NCI-H2081 treated with DMSO at 0.1 percent for 48 hours (cell line): ENCODE measurements at places on chromosomes 7 and 10.
A peak's percentile ranks its signal among the peaks of the same experiment; 100 is the strongest.

DNA sequence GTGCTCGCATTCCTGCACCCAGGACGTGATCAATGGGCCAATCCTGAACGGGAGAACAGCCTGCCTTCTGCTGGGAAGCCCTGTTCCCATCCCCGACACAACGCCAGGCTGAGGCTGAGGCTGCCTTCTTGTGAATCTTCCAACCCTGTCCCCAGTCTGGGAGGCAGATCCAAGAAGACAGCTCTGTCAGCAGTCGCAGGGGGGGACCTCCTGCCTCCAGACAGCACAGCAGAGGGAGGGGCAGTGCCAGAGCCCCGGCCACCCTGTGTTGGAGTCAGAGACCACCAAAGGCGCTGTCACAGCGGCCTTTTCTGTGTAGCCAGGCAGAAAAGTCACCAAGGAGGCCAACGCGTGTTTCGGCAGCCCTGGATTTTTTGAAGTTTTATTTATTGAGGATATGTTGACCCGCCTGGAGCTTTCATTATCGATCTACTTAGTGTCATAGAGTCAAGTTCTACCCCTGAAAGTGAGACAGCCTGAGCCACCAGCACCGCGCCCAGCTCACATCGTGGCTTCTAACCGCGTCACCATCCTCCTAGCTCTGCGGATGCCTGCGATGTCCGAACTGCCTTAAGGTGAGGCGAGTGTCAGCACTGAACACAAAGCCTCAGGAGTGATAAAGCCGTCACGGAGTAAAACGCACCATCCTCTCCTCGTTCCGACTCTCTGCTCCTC lies 86.1 kb downstream of the PTPRN2 start:
- no peak for DNase-seq

- DNase-seq = no peak
These were observed 718.9 kb downstream of the CCSER2 start for GRCh38 chr10:85047170-85047834.

DNA sequence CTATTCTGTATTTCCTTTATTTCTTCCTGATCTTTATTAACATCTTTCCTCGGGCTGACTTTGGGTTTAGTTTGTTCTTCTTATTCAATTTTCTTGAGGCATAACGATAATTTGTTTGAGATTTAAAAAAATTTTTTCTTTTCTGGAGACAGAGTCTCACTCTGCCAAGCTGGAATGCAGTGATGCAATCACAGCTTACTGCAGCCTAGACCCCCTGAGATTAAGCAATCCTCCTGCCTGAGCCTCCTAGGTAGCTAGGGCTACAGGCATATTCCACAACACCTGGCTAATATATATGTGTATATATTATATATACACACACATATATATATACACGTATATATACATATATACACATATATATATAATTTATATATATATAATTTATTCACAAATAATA lies 540.2 kb downstream of the NXPH1 start:
- no peak for DNase-seq

DNA sequence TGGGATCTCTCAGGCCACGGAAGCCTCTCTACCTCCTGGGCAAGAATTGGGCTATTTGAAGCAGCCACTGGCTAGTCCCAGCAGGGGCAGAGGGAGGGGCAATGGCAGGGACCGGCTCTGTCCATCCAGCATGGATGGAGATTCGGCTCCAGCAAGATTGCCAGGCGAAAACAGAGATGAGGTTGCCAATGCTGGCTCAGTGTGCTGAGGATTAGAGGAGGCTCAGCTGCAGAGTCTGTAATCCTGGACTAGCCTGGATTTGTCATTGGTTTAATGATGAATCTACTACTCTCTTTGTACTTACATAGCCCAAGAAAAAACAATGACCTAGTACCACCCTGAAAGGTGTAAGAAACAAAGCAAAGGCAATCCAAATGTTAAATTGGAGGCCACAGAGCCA lies 112.2 kb upstream of the PDCD4 start:
- no peak for DNase-seq

- no peak for DNase-seq
These were observed 66.9 kb upstream of the ZNF746 start for GRCh38 chr7:149564340-149565095.

- DNase-seq = no peak
These were observed 527.2 kb downstream of the GATA3 start for GRCh38 chr10:8581521-8582225.

DNA sequence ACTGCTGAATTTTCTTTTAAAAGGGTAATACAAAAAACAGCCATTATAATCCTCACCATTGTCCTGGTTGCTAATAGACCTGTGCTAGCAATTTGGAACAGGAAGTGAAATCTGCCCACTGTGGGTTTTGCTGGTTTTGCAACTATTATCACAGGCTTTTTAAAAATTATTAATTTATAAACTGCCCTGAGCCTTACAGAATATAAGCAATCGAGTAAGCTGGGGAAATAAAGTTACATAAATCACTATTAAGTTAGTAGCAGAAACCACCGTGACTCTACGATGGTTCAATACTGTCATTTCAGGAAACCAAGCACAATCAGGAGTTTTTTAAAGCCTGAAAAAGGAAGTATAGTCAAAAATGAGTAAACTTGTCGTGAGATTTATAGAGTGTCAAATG lies 62.3 kb downstream of the TMEM26 start:
- DNase-seq = no peak

- DNase-seq = no peak
These were observed 1.9 kb downstream of the FOXK1 start for GRCh38 chr7:4683884-4684565.

DNA sequence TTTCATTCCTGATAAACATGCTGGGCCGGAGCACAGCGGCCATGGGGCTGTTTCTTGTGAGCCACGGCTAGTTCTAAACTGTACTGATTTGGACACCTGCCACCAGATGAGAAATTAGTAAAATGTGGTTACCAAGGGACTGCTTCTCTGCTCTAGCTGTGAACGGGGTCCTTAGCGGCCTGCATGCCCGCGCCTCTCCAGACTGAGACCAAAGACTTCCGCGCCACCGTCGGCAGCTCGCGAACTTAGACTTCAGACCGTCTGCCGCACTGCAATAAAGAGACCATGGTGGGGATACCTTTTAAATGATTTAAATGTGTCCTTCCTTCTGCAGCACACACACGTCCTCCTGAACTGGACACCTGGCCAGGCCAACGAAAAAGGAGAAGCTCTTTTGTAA lies 116.4 kb downstream of the BMS1 start:
- no peak for DNase-seq

- no peak for DNase-seq
These were observed 3.9 kb upstream of the CDK6 start for GRCh38 chr7:92840316-92840715.

- no peak for DNase-seq
These were observed 39.3 kb downstream of the TMEM270 start for GRCh38 chr7:73900286-73900685.

GRCh38 chr7:1662101-1662500 lies 8.0 kb upstream of the ELFN1 start:
- no peak for DNase-seq

DNA sequence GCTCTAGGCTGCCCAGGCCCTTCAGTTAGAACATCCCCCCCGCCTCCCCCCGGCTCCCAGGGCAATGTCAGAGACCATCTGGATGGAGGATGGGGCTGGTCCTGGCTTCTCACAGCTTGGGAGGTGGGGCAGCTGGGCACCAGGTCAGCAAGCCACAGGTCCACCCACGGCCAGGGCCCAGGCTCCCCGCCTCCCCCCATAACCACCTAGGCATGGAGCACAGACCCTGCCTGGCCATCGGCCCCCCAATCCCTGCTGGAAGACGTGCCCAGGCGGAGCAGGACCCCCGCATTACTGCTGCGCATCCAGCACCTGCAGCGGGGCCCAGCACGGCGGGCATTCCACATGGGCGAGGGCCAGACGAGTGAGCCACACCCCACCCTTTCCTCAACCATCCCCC lies 169.6 kb downstream of the ELFN1 start:
- DNase-seq = no peak

DNA sequence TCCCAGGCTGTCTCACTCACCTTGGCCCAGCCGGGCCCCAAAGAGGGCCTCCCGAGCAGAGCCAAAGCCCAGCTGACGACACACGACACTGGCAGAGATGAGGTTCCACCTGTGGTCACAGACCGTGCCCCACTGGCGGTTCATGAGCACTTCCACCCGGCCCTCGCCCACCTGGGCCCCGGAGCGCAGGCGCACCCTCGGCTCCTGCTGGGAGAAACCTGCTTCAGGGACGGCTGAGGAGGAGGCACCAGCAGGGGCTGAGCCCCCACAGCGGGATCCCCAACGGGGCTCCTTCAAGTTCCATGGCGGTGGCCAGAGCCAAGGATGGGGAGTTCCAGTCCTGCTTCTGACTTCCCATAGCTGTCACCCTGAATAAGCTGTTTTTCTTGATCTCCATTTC lies 10.0 kb downstream of the LOXL4 start:
- no peak for DNase-seq

DNA sequence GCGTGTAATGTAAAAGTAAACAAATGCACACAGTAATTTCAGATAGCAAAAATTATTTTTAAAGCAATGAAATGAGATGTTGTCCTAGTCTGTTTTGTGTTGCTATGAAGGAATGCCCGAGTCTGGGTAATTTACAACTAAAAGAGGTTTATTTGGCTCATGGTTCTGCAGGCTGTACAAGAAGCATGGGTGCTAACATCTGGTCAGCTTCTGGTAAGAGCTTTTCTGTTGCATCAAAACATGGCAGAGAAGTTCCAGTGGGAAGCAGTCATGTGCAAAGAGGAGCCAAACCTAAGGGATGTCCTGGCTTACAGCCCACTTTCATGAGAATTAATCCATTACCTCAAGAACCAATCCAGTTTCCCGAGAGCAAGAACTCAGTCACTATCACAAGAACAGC lies 62.9 kb upstream of the MNX1 start:
- DNase-seq = no peak

GRCh38 chr7:37920305-37920848 lies at the start of gene EPDR1:
TSS of gene EPDR1 (plus strand) at chr7:37920640. CDS start at chr7:37920940, 300 bp downstream.
- peak; percentile 60 for DNase-seq

DNA sequence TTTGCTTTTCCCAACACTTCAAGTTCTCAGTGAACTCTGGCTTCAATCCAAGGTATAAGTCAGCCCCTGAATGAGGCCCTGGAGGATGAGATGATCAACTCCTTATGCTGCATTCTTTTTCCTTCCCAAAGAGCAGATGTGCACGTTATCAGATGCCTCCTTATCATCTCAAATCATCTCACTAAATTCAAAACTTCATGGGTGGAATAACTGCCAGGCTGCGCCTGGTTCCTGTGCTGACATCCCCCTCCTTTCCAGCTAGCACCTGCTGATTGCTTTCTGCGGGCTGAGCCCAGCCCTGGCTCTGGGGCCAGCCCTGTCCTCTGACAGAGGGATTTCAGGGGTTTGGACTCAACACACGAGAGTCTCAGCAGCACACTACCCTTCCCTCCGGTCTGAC lies 44.9 kb downstream of the TLL2 start:
- no peak for DNase-seq

DNA sequence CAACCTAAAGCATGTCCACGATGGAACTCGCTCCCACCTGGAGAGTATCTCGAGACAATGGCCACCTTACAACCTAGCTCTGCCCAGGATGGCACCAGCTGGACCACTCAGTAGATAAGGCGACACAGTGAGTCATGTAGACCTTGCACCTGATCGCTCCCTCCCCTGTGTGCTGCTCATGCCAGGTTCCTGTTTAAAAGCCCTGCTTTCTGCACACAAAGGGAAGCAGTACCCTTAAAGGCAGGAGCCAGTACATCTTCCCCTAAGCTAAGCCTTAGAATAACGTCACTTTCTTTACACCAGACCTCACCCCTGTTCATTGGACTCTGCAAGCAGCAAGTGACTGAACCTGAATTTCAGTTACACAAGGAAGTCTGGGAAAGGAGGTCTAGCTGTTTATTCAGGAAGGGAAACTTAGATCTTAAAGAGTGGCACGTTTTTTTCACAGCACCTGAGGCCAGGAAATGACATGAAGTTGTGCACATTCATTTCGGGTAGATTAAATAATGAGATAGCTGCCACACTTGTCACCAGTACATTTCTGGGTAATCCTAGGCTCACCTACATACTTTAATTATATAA lies 117.9 kb downstream of the MTPAP start:
- no peak for DNase-seq

- DNase-seq = peak; percentile 96
These were observed 97.7 kb downstream of the NRCAM start for GRCh38 chr7:108358553-108358952.

DNA sequence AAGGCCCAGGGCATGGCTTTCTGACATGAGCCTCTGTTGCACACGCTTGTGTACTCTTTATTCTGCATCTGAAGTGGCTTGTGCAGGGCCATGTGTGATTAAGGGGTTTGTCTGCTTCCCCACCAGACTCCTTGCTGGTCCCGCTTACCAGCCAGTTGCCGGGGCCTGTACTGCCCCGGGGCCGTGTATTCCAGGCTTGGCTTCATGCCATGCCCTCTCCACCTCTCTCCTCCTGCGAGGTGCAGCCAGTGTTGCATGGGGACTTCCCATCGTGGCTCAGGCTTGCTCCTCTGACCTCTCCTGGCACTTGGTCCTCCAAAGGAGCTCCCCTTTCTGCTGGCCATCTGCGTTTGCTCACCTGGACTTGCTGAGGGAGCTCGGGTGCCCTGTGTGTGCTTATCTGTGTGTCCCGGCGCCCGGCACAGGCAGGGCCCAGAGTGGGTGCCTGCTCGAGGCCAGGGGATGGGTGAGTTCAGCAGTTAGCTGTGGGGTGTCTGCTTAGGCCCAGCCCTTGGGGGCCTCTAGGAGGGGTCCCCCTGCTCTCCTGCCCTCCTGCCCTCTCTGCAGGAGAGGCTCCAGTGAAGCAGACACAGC lies 11.0 kb upstream of the C10orf143 start:
- no peak for DNase-seq

DNA sequence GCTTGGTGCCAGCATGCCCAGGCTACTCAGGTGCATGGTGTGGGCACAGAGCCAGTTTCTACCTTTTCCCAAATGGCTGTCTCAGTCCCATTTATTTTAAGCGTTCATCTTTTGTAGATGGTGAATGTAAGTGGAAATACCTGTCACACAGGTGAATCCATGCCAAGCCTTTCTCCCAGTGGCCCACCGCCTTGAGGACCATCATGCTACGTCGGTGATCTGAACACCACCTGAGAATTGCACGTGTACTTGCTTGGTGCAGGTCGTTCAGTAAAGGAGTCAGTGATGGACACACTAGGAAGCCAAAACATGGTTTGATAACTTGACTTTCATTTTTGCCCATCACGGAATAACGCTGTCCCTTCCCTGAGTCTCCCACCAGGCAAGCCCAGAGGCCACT lies 666.7 kb upstream of the FOXK1 start:
- DNase-seq = no peak
